GM23248 (cell line): ENCODE measurements at places on chromosomes 5 and 9. TPM values are rescaled to one million over a fixed set of nuclear protein-coding genes. Genes with fewer than 3 reads are reported as not detected.

The F2R gene
- 3.7 and 5.3 TPM in 2 replicates for total RNA-seq

The BTNL3 gene
- total RNA-seq: not detected in 2 replicates

The C9orf50 gene
- 0.32 TPM in 1 of 2 replicates, not detected in the other for total RNA-seq

The FOXI1 gene
- not detected in 2 replicates for total RNA-seq

The RBM18 gene
- 11.6 and 12.8 TPM in 2 replicates for total RNA-seq

The CACFD1 gene
- total RNA-seq: 7.0 and 8.5 TPM in 2 replicates

The ISL1 gene
- not detected in 2 replicates for total RNA-seq

The ZNF883 gene
- total RNA-seq: 6.2 and 6.6 TPM in 2 replicates

The AQP7 gene
- total RNA-seq: not detected in 2 replicates

The RASEF gene
- total RNA-seq: 0.11 TPM in 1 of 2 replicates, not detected in the other

The OTP gene
- total RNA-seq: not detected in 2 replicates

The LCN15 gene
- not detected in 2 replicates for total RNA-seq

The SV2C gene
- not detected in 2 replicates for total RNA-seq

The SCGB3A2 gene
- not detected in 2 replicates for total RNA-seq

The CREB3 gene
- 101 and 111 TPM in 2 replicates for total RNA-seq

The CDC20B gene
- not detected in 2 replicates for total RNA-seq

The NACC2 gene
- 30.7 and 35.9 TPM in 2 replicates for total RNA-seq

The SLC1A3 gene
- 1.8 and 2.5 TPM in 2 replicates for total RNA-seq

The DMRTA1 gene
- total RNA-seq: 0.11 TPM in 1 of 2 replicates, not detected in the other

The BARX1 gene
- total RNA-seq: not detected in 2 replicates

The SVEP1 gene
- total RNA-seq: 47.3 and 50.5 TPM in 2 replicates

The PAIP2 gene
- 34.8 and 62.8 TPM in 2 replicates for total RNA-seq

The AHRR gene
- 33.7 and 40.0 TPM in 2 replicates for total RNA-seq

The PCDHA11 gene
- not detected in 2 replicates for total RNA-seq

The IFNK gene
- total RNA-seq: not detected in 2 replicates

The KIF20A gene
- total RNA-seq: 26.0 and 27.3 TPM in 2 replicates

The HTR1A gene
- total RNA-seq: not detected in 2 replicates

The CBY3 gene
- total RNA-seq: not detected in 2 replicates

The SLC44A1 gene
- 52.6 and 54.6 TPM in 2 replicates for total RNA-seq

The RIMOC1 gene
- 18.2 and 20.4 TPM in 2 replicates for total RNA-seq

The LYRM7 gene
- 7.5 and 8.5 TPM in 2 replicates for total RNA-seq

The CNTLN gene
- 7.0 and 7.2 TPM in 2 replicates for total RNA-seq

The FBP2 gene
- total RNA-seq: not detected in 2 replicates

The ADGRD2 gene
- not detected in 2 replicates for total RNA-seq

The DDX4 gene
- total RNA-seq: not detected in 2 replicates

The GAPVD1 gene
- total RNA-seq: 33.6 and 36.3 TPM in 2 replicates

The HK3 gene
- not detected in 2 replicates for total RNA-seq

The PCDHGB7 gene
- 14.2 and 14.8 TPM in 2 replicates for total RNA-seq

The LRRC26 gene
- not detected in 2 replicates for total RNA-seq

The RPL35 gene
- 1,199 and 1,347 TPM in 2 replicates for total RNA-seq

The PIP5K1B gene
- not detected in 2 replicates for total RNA-seq

The DND1 gene
- total RNA-seq: 0.22 and 0.38 TPM in 2 replicates

The PKD2L2 gene
- total RNA-seq: not detected in 2 replicates

The CARTPT gene
- not detected in 2 replicates for total RNA-seq

The NAIP gene
- 3.4 and 6.3 TPM in 2 replicates for total RNA-seq

The PCDHA3 gene
- not detected in 2 replicates for total RNA-seq
